ENCODE measurements at places on chromosomes 7 and 10.

DNA sequence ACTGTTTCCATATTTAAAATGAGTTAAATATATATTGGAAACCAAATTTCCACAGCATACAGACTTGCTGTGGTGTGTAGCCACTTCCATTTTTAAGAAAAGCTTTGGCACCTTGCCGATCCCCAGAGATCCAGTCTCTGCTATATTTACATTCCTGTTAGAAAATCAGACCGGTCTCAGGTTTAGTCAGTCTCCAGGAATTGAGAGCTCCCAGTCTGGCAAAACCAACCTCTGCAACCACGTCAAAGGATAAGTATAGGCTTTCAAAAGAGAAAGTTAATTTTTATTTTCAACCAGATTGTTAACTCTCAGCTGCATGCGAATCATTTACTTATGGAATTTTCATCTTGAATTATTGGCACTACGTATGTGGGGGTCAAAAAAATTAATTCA, 28.2 kb downstream of the PUS7 start:
- no peak for DNase-seq

DNA sequence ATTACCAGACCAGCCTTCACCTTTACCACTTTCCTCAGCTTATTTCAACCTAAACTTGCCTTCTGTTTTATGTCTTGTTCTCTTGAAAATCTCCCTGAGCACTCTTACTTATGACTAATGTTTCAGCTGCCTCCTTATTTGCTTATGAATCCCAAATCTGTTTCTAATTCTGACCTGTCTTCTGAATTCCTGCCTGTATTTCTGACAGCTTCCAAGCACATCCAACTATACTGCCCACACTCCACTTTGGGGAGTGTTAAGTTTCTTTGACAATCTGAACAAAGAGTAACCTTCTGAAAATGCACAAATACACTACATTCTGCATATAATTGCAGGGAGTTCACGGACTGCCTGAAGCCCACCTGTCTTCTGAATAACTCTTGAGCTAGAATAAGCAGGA, 48.7 kb downstream of the ARMC3 start:
- DNase-seq, result no peak

DNA sequence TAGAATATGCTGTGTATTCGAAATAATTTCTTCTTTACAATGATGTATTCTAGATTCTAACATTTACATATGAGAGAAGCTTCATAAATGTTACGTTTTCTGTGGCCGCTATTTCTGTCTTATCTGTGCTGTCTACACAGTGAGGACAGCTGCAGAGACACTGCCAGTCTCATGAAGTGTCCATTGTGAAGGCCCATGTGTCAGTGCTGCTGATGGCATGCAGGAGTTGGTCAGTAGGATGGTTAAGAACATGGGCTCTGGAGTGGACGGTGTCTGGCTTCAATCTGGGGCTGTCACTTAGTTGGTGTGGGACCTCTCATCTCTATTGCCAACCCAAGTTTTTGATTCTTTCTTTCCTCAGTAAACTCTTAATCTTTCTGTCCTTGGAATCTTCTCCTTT, 137.3 kb downstream of the SDK1 start:
- DNase-seq, result no peak

GRCh38 chr10:67518756-67519155, 177.2 kb downstream of the CTNNA3 start:
- DNase-seq, result no peak

- DNase-seq, result no peak
Observed at GRCh38 chr7:155725006-155725355, 80.5 kb downstream of the RBM33 start.

- no peak for DNase-seq
Observed at GRCh38 chr7:25007668-25008067, 27.7 kb upstream of the OSBPL3 start.

- no peak for DNase-seq
Observed at GRCh38 chr10:87960230-87960629, 96.8 kb downstream of the PTEN start.

- DNase-seq, result no peak
Observed at GRCh38 chr10:130363051-130363450, 226.9 kb downstream of the GLRX3 start.

- no peak for DNase-seq
Observed at GRCh38 chr7:75937958-75938786, 23.2 kb downstream of the POR start.

DNA sequence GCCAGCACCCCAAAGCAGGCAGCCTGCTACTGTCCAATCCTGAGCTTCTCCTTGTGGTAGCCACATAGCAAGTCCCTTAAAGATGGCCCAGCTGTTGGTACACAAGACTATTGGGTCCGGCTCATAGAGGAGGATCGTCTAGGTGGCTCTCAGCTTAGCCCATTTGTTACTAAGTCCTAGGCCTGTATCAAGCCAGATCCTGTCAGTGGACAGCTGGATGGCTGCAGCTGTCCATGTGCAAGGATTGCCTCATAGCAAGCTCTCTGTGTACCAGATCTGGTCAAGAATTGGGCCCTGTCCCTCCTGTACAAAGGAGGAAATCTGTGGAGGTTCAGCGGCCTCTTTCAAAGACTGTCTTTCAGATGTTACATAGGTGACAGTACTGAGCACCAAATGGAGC, 12.2 kb upstream of the TMEM168 start:
- no peak for DNase-seq

DNA sequence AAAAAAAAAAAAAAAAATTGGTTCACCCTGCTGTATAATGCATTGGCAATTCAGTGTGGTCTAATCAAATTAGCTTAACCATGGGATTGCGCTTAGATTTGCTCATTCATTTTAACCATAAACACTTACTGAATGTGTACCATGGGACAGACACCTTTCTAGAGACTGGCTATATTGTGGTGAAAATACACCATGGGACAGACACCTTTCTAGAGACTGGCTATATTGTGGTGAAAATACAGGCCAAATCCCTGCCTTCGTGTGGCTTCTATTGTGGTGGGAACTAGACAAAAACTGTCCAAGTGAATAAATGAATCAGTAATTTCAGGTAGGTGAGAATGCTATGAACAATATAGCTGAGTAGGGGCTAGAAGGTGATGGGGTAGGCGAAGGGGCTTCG, 10.2 kb upstream of the REPIN1 start:
- DNase-seq, result no peak

GRCh38 chr10:110919349-110919931, at the start of gene SHOC2:
Gene SHOC2, plus strand, starts transcription at chr10:110919604. Its CDS starts 44,755 bp downstream, at chr10:110964359.
- peak; percentile 98 for DNase-seq

- no peak for DNase-seq
Observed at GRCh38 chr7:7231865-7232264, 49.5 kb downstream of the C1GALT1 start.

DNA sequence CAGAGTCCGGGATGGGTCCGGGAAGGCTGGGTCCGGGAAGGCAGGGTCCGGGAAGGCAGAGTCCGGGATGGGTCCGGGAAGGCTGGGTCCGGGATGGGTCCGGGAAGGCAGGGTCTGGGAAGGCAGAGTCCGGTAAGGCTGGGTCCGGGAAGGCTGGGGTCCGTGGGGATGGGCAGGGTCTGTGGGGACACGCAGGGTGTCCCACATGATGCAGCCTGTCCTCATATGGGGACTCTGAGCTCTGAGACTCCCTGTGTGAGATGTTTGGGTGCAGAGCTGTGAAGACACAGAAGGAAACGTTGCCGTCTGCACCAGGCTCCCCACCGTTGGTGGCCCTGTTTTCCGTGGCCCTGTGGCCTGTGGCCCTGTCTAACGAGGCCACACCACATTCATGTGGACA, 45.7 kb upstream of the ADGRA1 start:
- no peak for DNase-seq

- DNase-seq, result no peak
Observed at GRCh38 chr7:140940898-140941297, 16.2 kb upstream of the BRAF start.

GRCh38 chr10:692682-693351, 3.3 kb upstream of the DIP2C start:
- no peak for DNase-seq

GRCh38 chr10:60353519-60354258, 36.0 kb downstream of the ANK3 start:
- DNase-seq, result no peak

DNA sequence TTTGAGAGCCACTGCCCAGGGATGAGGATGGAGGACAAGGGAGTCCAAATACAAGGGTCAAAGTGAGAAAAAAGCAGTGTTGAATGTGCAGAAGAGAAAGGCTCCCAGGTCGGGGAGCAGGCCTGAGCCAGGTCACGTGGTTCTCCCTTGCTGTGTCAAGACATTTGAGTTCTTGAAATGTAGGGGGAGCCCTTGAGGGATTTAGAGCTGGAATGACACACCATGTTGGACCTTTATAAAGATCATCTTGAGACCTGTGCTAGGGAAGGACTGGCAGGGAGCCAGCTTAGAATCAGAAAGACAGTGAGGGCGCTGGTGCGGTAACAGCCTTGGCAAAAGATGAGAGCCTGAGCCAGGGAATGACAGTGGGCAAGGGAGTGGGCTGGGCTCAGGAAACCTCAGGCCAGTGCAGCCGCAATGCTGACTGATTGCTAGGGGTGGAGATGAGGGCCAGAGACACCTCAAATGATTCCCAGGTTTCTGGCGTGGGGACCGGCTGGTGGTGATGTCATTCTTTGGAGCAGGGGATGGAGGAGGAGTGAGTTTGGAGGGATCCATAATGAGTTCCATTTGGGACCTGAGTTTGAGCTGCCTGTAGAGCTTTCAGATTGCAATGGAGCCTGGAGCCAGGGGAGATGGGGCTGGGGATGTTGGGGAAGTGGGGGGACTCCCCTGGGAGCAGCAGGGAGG, 120.1 kb downstream of the PTPN20 start:
- DNase-seq, result no peak

DNA sequence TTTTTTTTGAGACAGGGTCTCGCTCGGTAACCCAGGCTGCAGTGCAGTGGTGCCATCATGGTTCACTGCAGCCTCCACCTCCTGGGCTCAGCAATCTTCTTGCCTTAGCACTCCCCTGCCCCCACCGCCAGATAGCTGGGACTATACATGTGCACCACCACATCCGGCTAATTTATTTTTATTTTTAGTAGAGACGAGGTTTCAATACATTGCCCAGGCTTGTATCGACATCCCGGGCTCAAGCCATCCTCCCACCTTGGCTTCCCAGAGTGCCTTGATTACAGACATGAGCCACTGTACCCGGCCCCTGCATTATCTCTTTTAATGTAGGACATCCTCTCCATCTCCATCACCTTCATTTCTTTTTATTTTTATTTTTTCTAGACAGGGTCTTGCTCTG, 213.3 kb downstream of the CUX1 start:
- no peak for DNase-seq

DNA sequence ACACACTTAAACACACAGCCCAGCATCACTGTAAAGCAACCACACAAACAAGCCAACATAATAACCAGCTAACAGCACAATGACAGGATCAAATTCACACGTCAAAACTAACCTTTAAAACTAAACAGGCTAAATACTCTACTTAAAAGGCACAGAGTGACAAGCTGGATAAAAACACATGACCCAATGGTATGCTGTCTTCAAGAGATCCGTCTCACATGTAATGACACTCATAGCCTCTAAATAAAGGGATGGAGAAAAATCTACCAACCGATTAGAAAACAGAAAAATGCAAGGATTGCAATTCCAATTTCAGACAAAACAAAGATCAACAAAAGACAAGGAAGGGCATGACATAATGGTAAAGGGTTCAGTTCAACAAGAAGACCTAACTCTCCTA, 17.2 kb upstream of the PRSS58 start:
- no peak for DNase-seq

- no peak for DNase-seq
Observed at GRCh38 chr10:103038570-103038969, 120.5 kb downstream of the CNNM2 start.

DNA sequence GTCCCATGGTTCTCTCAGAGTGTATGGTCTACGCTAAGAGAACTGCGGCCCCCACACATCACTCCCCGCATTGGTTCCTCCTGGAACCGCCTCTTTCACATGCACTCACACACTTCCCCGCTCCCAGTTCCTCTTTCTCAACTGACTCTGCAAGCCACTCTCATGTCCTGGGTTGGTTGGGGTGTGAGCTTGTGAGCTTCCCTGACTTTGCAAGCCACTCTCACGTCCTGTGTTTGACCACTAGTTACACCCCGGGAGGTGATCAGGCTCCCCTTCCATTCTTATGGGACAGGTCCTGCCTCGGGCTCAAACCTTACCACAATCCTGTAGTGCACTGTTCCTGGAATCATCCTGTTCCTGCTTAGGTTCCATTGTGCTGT, 105.0 kb downstream of the TRIM24 start:
- DNase-seq, result no peak

DNA sequence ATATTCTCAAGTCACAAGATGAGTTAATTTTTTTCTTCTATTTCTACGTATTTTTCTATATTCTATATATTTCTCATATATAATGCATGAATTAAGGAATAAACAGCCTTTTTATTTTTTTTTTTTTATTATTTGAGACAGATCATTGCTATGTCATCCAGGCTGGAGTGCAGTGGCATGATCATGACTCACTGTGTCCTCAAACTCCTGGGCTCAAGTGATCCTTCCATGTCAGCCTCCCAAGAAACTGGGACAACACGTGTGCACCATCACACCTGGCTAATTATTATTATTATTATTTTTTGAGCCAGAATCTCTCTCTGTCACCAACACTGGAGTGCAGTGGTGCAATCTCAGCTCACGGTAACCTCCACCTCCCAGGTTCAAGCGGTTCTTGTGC, 1.5 kb downstream of the CLDN12 start:
- DNase-seq, result no peak

GRCh38 chr7:815284-816216, 16.7 kb upstream of the SUN1 start:
- DNase-seq, result no peak

- peak; percentile 78 for DNase-seq
Observed at GRCh38 chr10:126041804-126042231, 145.5 kb downstream of the FANK1 start.

- DNase-seq, result no peak
Observed at GRCh38 chr7:95772771-95773581, 622 bp downstream of the DYNC1I1 start.

- no peak for DNase-seq
Observed at GRCh38 chr10:45063591-45064231, 63.0 kb downstream of the ZNF22 start.

- DNase-seq, result no peak
Observed at GRCh38 chr7:10239695-10240345, 733.9 kb upstream of the PHF14 start.

DNA sequence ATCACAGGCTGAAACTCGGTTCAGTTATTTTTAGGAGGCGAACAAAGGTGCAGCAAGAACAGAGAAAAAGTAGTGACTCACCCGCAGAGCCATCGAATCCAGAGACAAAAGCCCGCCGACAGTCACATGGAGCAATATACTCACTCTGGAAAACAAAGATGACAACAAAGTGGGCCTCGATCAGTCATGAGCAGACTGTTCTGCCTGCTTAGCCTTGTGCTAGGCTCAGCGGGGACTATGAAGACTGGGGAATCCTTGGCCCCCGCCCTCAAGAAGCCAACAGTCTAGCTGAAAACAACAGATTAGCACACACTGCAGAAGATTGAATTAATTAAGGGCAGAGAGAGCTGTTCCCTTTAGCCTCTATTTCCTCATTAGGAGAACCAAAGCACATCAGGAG, 30.4 kb downstream of the XPNPEP1 start:
- no peak for DNase-seq

- no peak for DNase-seq
Observed at GRCh38 chr7:572416-573268, 53.0 kb upstream of the PDGFA start.

GRCh38 chr7:129569811-129570215, 41.7 kb upstream of the NRF1 start:
- DNase-seq, result no peak

- no peak for DNase-seq
Observed at GRCh38 chr7:47940088-47941013, 7.9 kb downstream of the PKD1L1 start.

Data from T-helper 17 cell (primary cell).